Stimulated activated CD4-positive, alpha-beta T cell treated with anti-CD3 and anti-CD28 coated beads, Interleukin-2, amount 100 ng/mL, for 4 hours (primary cell): ENCODE measurements at places on chromosomes 16 and 17.

- no peak for DNase-seq
Observed at GRCh38 chr17:33964344-33964979, 290.6 kb upstream of the CCL2 start.

DNA sequence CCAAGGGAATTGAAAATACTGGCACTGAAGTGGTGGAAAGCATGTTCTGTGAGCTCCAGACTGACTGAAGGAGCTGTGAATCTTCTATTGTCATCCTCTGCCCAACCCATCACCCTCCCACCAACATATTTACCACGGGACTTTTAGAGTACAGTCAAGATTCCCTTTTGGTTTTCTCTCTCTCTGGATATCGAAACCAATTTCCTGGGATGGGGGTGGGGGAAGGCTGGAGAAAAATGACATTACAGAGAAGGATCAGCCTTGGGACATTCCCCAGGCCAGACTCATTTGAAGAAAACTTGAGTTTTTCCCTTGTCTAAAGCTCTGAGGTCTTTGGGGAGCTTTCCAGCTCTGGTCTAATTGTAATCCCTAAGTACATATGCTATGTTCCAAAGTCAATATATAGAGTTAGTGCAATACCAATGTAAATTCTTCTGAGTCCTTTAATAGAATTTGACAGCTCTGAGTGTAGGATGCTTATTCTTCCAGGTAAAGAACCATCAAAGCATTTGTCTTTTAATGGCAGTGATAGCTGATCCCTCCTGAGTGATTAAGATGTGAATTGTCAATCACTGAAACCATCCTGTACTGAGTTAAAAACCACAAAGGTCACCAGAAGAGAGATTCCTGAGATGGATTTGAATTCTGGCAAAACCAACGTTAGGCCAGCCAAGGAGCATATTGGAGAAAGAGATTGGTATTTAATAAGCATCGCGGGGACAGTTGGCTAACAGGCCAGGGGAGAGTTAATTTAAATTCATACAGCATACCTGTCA, 48.8 kb upstream of the CCL1 start:
- no peak for DNase-seq

- no peak for DNase-seq
Observed at GRCh38 chr17:4610162-4610561, 25.8 kb downstream of the SMTNL2 start.

- no peak for DNase-seq
Observed at GRCh38 chr16:21634216-21634615, 18.2 kb downstream of the IGSF6 start.

- no peak for DNase-seq
Observed at GRCh38 chr16:77057161-77057774, 133.7 kb upstream of the MON1B start.

GRCh38 chr17:3667366-3668278, 756 bp downstream of the TAX1BP3 start:
- no peak for DNase-seq

GRCh38 chr16:49969091-49970030, 55.7 kb upstream of the CNEP1R1 start:
- no peak for DNase-seq

DNA sequence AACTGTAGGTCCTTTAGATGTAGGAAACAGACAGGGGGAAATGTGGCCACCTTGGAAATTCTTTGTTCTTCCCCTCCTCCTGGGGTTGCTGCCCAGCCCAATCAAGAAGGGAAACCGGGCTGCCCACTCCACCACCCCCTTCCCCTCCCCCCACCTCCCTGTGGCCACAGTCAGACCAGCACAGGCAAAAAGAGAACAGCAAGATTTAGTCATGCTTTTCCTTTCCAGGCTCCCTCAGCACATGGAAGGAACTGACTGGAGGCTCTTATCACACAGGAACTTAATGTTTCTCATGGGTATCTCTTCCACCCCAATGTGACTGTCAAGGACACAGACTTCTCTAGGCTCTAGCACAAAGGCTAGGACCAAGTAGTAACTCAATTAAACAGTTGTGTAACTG, 3.0 kb upstream of the CCL1 start:
- DNase-seq, result no peak

DNA sequence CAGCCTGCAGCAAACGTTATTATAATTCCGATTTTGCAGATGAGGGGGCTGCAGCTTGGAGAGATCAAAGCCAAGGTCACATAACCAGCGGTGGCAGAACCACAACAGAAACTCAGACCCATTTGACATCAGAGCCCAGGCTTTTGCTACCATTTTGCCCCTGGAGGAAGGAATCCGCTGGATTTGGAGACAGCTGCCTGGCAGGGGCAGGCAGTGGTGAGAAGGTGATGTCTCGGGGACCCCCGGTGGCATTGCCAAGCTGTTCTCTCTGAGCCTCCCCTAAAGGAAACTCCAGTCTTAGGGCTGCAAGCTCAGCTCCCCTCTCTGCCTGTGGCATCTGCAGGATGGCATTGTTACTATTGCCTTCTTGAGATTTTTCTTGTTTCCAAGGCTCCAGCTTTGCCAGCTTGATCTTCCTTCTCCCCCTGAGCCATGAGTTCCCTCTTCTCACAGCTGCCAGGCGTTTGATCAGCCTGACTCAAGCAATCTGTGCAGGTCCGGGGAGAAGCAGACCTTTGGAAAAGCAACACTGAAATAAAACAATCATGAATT, 40.8 kb downstream of the AIPL1 start:
- DNase-seq, result no peak

DNA sequence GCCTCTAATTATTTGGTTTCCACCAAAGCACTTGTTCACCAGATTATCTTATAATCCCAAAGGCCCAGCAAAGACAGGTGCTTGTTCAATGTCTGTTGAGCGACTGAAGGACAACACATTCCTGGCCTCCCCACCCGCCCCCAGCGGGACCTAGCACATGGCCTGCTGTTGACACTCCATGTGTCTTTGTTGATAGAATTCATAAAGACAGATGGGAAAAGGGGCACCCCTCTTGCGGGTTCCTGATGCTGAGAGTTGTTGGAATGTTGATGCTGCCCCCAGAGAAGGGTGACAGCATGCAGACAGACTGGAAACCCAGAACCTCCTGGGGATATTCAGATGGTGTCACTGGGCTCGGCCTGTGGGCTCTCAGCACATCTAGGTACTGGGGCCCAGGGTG, 36.9 kb downstream of the SNX20 start:
- no peak for DNase-seq
